ENCODE measurements at places on chromosomes 11 and 22. TPM values are rescaled to one million over a fixed set of nuclear protein-coding genes. Genes with fewer than 3 reads are reported as not detected.

TMEM132A gene
- total RNA-seq, result 19.1 TPM

- H3K36me3 ChIP-seq, result no peaks in the 10 kb centered on the region
- peak overlapping the region; percentile 81 for H3K4me3 ChIP-seq
- DNase-seq, result no peak
- peaks cover 30% of the 10 kb centered on the region for H3K4me1 ChIP-seq
- H3K27ac ChIP-seq, result peak overlapping the region; percentile 95
- H3K27me3 ChIP-seq, result no peaks in the 10 kb centered on the region
Observed at GRCh38 chr11:119363081-119363850, 16.8 kb upstream of the MFRP start.

GPHA2 gene
- total RNA-seq, result not detected

- no peaks in the 10 kb centered on the region for H3K36me3 ChIP-seq
- no peaks in the 10 kb centered on the region for H3K27me3 ChIP-seq
- H3K4me3 ChIP-seq, result no peak overlapping the region
- no peak overlapping the region for H3K27ac ChIP-seq
- no peaks in the 10 kb centered on the region for H3K4me1 ChIP-seq
Observed at GRCh38 chr11:42524534-42525227, 787.1 kb upstream of the API5 start.

DNA sequence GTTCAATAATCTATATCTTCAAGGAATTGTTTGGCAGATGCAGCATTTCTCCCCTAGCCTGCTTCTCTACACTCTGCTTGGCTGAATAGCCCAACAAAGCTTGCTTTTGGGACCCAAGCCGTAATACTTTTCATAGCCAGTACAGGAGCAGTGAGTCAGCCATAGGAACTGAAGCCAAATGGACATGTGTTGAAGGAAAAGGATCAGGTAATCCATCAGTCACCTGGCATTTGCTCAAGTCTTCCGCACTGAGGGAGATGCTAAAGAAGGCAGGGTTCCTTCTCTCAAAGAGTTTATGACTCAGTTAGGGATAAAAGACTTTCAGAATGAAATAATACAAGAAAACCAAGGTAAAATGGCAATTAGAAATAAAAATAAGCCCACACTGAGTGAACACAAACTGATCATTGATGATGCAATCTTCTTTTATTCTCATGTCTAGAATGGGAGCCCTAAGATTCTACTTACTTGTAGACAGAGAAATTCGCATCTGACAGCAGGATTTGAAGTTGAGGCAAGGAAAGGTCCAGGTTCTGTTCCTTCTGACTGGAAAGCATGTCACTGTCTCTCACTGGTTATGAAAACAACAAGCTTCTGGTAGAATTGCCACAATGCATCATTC is 13.2 kb downstream of the C11orf87 start:
- H3K36me3 ChIP-seq, result no peaks in the 10 kb centered on the region
- no peak overlapping the region for H3K4me3 ChIP-seq
- DNase-seq, result no peak
- no peak overlapping the region for H3K27ac ChIP-seq
- no peaks in the 10 kb centered on the region for H3K4me1 ChIP-seq

CCDC73 gene
- total RNA-seq, result 0.25 TPM

- no peak overlapping the region for H3K4me3 ChIP-seq
- H3K4me1 ChIP-seq, result no peaks in the 10 kb centered on the region
- H3K36me3 ChIP-seq, result peaks cover 50% of the 10 kb centered on the region
- H3K27ac ChIP-seq, result no peak overlapping the region
Observed at GRCh38 chr22:29531419-29531818, 22.1 kb downstream of the THOC5 start.

KCNK7 gene
- 0.25 TPM for total RNA-seq

SLC1A2 gene
- 0.28 TPM for total RNA-seq

DNA sequence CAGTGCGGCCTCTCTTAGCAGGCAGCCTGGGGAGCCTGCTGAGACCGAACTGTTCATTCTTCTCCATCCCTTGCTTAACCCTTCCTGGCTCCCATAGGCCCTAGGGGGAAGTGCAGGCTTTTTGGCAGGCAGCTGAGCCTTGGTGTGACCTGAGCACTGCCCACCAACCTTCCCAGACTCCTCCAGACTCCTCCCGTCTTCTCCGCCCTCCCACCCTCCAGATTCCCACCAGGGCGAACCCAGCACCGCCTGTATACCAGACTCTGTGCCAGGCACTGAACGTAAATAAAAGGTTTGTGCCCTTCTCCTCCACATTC is 7.9 kb downstream of the RELT start:
- no peaks in the 10 kb centered on the region for H3K27me3 ChIP-seq
- no peak for DNase-seq
- H3K27ac ChIP-seq, result no peak overlapping the region
- no peaks in the 10 kb centered on the region for H3K4me1 ChIP-seq
- no peak overlapping the region for H3K4me3 ChIP-seq
- no peaks in the 10 kb centered on the region for H3K36me3 ChIP-seq

OR52H1 gene
- 0.57 TPM for total RNA-seq

- no peak overlapping the region for H3K27ac ChIP-seq
- H3K4me3 ChIP-seq, result no peak overlapping the region
- no peak for DNase-seq
- H3K36me3 ChIP-seq, result peaks cover 21% of the 10 kb centered on the region
Observed at GRCh38 chr22:20087319-20088262, 7.5 kb downstream of the DGCR8 start.
